Dorsolateral prefrontal cortex (tissue), 122 donors: ENCODE measurements at places on chromosomes 7 and 10.

- no peak for DNase-seq
These were observed 161.7 kb upstream of the PLXDC2 start for GRCh38 chr10:19654576-19654975.

DNA sequence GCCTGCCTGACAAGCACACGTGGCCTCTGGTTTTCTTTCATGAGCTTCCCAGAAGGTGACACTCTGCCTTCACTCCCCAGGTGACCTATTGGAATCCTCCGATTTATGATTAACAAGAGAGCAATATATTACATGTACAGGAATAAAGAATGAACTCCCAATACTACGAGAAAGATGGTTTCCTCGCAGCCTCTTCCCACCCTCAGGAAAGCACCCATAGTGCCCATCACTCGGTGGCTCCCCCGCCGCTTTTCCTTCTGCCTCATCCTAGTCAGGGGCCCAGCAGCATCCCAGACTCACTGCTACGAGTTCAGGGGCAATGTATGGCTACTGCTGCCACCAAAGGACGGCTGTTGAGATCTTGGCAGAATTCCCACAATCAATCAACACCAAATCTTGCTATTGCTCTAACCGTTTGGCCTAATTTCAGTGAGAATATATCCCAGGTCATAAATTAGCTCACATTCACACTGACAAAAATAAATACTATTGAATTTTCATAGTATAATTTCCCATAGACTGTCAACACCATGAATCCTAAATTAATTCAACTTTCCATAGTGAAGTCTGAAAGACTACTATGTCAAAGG lies 196.3 kb downstream of the TNS3 start:
- no peak for DNase-seq

DNA sequence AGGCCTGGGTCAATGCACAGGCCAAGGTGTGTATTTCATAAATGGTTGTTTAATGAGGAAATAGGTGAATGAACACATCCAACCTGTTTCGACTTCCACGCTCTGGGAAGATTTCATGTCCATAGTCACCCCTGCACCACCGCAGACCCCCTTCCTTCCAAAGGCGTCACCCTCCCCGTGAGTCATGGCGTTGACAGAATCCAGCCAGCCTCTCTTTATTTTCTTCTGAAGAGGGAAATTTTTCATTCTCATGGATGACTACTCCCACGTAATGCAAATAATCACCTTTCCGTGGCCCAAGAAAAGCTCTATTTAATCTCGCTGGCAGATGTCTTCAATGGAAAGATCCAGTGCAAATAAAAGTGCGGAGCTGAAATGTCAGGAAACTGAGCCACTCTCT lies 75.3 kb upstream of the FOXK1 start:
- DNase-seq = no peak

- no peak for DNase-seq
These were observed 78.7 kb downstream of the FEZF1 start for GRCh38 chr7:122225874-122226273.

DNA sequence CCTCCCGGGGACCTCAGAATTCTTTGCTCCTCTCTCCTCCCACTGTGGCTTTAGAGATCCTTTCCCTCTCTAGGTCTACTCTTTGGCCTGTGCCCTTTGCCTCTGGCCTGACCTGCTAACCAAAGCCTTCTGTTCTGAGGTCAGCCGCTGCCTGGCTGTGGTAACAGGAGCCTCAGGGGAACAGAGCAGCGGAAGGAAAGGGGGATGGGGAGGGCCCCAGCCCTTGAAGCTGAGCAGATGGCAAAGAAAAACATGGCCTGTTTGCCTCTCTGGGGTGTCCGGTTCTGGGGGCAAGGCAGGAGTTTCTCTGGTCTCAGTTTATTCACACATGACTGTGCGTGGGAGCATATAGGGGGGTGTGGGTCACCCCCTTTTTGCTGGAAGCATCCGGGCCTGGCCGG lies 28.2 kb downstream of the COL26A1 start:
- DNase-seq = no peak

DNA sequence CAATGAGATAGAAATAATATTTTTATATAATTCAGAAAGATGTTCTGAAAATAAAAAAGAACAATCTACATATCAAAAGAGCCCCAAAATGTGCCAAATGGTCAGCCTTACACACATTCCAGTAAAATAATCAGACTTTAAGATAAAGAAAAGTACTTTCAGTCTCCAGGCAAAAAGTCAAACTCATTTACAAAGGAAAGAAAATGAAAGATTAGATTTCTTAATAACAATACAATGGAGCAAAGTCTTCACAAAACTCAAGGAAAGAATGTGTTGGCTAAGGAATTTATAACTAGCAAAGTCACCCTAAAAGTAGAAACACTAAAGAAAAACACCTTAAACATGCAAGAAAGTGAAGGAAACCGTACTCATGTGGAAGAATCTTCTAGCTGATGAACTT lies 16.6 kb downstream of the RTKN2 start:
- DNase-seq = no peak
